ENCODE measurements at places on chromosomes 11 and 22. TPM values are rescaled to one million over a fixed set of nuclear protein-coding genes. Genes with fewer than 3 reads are reported as not detected.

GRCh38 chr11:92390783-92391182 lies 166.2 kb downstream of the FAT3 start:
- no peak for DNase-seq

GRCh38 chr11:132941024-132941646 lies 591.2 kb downstream of the OPCML start:
- DNase-seq, result peak; percentile 77

CASP5 gene
- not detected for polyA plus RNA-seq

DNA sequence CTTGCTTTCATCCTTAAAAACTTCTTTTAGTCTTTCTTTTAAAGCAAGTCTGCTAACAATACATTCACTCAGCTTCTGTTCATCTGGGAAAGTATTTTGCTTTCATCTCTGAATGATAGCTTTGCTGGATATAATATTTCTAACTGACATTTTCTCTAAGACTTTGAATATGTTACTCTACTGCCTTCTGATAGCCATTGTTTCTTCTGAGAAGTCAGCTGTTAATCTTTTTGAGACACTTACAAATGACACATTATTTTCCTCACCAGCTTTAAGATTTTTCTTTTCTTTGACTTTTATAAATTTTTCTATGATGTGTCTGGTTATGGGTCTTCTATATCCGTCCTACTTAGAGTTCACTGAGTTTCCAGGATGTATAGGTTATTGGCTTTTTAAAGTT lies 643.1 kb downstream of the KCNA4 start:
- no peak for DNase-seq

GRCh38 chr11:101010899-101011298 lies 118.7 kb downstream of the PGR start:
- no peak for DNase-seq
